ENCODE measurements at places on chromosomes 5 and 9.
A peak's percentile ranks its signal among the peaks of the same experiment; 100 is the strongest.

DNA sequence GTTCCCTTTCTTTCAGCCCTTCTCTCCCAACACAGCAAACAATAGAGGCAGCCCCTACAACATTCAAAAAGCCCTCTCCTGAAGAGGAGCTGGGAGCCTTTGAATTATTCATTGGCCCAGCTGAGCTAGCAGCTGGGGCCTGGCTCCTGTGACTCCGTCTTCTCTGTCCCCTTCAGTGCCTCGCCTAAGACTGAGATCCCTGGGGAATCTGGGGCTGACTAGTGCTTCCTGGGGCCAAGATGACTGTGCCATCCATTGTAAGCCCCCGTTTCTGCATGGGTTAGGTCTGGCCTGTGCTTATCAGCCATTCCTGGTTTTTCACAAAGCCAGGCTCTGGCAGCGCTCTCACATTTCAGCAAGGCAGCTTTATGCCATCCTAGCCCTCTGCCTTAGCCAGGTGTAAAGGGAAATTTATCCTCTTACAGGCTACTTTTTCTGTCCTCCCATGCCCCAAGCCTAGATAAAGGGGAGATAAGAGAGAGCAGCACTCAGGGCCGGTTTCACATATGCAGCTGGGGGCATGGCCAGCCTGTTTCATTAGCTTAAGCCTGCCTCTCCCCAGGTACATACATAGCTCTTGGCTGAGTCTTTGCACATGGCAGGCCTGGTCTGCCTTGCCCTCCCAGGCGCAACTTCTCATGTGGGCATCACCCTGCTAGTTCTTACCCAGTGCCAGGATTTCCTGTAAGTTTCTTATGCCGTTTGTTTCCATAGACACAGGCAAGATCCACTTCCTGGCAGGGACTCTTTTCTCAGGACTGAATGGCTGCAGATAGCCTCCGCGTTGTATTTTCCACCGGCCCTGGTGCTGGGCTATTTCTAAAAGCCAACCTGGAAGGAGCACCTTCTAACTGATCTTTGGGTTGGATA is 15.8 kb downstream of the PTPA start:
- no peak for DNase-seq

GRCh38 chr9:136623842-136624183 is 38.9 kb upstream of the EGFL7 start:
- DNase-seq = no peak

GRCh38 chr9:14730461-14730898 is 7.9 kb upstream of the CER1 start:
- no peak for DNase-seq

DNA sequence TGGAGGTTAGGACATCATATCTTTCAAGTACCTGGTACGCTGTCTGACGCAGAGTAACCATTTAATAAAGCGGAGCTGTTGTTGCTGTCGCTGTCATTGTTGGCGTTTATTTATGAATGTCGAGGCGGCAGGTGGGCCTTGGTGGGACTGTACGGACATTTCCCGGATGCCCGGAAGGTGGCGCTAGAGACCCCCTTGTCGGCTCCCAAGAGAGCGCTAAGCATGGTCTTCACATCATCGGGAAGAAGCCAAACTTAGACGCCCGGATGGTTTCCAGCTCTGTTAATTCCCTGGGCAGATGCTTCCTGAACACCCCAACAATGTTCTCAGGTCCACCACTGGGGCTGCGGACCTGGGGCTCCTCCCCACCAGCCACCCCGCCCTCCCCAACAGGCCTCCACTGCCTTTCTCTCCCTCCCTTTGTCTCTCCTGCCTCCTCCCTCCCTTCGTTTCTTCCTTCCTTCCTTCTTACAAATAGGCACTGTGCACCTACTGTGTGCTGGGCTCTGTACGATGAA is 54.1 kb downstream of the DUSP1 start:
- DNase-seq = peak; percentile 60

- no peak for DNase-seq
These were observed 179.1 kb upstream of the GNA14 start for GRCh38 chr9:77827104-77827784.

DNA sequence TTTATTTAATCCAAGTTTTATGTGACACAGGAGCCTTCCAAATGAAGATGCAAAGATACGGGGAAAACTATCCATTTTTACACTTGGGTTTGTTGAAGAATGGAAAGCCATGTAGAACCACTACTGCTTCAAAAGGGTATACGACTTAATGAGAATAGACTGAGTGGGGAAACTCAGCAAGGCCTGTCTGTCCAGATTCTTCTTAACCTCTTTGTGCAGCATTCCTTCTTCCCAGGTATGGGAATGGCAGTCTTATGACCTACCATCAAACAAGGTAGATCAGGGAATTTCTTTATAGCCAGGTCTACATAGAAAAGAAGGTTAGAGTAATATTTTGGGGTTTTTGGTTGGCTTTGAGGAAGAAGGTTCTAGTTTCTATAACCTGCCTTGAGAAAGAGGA is 23.4 kb downstream of the APTX start:
- no peak for DNase-seq

DNA sequence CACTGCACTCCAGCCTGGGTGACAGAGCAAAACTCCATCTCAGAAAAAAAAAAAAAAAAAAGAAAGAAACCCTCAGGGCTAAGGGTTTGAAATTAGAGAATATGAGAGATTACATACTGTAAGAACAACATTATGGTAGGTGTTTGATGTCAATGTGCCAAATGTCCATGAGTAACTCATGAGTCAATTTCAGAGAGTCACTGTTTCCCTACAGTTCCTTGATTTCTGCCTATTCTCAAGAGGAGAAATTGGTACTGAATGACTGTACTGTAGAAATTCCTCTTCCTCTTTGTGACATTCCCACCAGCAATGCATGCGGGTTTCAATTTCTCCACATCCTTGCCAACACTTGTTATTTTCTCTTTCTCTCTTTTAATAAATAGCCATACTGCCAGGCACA is 35.2 kb downstream of the MARVELD2 start:
- peak; percentile 81 for DNase-seq

DNA sequence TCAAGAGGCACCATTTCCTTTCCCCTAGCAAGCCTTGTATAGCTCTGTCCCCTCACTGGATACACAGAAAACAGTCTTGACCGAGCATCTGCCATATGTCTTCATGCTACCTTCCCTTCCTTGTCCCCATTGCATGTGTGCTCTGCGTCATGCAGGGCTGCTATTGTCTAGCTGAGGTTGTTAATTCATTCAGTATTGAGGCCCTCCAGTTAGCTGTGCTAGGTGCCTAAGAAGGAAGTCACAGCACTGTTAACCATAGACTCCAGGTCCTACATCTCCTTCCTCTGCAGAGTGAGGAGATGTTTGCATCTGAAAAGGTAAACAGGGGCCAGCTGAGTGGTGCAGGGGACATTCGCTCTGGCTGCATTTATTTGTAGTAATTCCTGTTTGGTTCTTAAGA is 48.2 kb downstream of the SLC1A3 start:
- no peak for DNase-seq

DNA sequence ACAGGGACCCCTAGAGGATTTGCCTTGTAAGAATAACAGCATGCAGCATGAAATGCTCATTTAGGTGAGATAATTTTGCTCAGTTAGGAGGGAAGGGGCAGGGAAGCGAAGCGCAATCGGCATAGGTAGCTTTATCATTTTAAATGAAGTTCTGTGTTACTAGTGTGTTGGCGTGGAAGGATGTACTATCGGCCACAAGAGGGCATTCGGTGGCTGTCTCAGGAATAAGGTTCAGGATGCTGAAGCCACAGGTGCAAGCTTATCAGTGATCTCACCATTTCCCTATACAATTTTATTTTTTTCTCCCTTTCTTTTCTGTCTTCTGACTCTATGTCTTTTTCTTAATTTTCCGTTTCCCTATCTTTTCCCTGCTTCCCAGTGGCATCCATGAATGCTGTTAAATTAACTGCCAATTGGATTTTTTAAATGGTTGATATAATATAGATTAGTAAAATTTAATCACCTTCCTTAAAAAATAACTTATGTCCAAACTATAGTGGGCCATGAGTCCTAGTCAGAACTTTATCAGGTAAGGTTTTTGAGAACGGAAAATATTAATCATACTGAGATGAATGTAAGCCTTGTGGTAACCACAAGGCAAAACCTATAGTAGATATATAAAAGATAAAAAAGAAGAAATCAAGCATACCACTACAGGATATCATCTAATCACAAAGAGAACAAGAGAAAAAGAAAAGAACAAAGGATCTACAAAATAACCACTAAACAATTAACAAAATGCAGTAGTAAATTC is 1.2 kb upstream of the INSL6 start:
- peak; percentile 26 for DNase-seq

DNA sequence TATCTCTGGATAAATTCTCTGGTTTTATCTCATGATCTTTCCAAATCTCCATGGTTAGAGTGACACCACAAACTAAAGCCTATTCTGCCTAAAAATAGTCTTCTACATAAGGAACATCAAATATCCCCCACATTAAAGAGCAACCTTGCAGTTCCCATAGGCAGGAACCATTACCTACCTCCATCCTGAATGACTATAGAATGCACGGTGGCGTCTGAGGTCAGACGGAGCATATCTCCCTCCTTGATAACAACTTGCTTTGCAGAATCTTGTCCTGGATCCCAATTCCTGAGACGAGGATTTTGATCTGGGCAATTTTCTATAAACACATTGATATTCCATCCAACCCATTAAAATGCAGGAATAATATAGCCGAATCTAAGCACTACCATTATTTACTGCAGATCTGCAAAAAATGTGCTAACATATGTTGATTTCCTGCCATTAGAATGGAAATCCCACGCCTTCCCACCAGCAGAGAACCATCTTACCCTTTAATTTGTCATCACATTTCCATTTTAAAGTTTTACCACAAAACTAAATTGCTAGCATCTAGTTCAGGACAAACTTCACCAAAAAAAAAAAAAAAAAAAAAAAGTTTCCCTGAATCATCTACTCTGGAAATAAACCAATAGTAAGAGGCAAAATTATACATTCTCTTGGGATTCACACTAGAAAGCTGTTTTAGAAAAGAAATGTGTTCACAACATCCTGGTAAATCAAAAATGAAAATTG is 22.1 kb downstream of the CEMIP2 start:
- DNase-seq = no peak

GRCh38 chr5:53335115-53335514 is 145.3 kb upstream of the FST start:
- no peak for DNase-seq

- no peak for DNase-seq
These were observed 5.0 kb upstream of the NSD1 start for GRCh38 chr5:177128551-177128981.

DNA sequence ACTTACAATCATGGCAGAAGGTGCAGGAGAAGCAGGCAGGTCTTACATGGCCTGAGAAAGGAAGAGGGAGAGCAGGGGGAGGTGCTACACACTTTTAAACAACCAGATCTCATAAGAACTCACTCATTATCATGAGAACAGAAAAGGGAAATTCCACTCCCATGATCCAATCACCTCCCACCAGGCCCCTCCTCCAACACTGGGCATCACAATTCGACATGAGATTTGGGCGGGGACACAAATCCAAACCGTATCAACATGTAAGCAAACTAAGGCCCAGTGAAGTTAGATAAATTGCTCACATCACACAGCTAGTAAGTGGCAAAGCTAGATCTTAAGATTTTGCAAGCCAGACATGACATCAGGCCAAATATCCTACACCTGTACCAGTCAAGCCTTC is 48.3 kb upstream of the RIC1 start:
- no peak for DNase-seq

GRCh38 chr9:35618854-35619799 is 914 bp upstream of the CD72 start:
- DNase-seq = no peak

DNA sequence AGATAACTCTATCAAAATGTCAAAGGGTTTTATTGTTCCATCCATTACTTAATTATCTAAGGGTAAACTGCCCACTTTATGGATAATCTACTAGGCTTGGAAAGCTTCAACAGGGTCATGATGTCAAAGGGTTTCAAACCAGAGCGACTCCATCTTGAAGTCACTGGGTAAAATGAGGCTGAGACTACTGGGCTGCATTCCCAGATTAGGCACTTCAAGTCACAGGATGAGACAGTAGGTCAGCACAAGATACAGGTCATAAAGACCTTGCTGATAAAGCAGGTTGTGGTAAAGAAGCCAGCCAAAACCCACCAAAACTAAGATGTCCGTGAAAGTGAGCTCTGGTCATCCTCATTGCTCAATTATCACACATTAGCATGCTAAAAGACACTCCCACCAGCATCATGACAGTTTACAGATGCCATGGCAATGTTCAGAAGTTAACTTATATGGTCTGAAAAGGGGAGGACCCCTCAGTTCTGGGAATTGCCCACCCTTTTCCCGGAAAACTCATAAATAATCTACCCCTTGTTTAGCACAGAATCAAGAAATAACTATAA is 138.6 kb downstream of the GNAQ start:
- DNase-seq = no peak

GRCh38 chr5:114957384-114957783 is 212.3 kb downstream of the TRIM36 start:
- no peak for DNase-seq

- peak; percentile 72 for DNase-seq
These were observed 23.4 kb downstream of the SPACA9 start for GRCh38 chr9:132901858-132902831.

DNA sequence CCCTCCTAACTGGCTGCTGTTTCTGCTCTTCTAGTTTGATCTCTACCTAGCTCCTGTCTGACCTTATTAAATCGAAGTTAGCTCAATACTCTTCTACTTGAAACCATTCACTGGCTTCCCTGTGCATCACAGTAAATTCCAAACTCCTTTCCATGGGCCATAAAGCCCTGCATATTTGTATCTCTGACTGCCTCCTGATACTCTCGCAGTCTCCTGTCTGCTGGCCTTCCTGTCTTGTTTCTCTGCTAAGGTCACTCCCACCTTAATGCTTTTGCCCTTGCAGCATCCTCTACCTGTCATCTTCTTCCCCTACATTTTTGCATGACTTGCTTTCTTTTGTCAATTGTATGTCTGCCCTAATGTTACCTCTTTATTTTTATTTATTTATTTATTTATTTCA is 44.8 kb downstream of the SNCAIP start:
- DNase-seq = no peak

DNA sequence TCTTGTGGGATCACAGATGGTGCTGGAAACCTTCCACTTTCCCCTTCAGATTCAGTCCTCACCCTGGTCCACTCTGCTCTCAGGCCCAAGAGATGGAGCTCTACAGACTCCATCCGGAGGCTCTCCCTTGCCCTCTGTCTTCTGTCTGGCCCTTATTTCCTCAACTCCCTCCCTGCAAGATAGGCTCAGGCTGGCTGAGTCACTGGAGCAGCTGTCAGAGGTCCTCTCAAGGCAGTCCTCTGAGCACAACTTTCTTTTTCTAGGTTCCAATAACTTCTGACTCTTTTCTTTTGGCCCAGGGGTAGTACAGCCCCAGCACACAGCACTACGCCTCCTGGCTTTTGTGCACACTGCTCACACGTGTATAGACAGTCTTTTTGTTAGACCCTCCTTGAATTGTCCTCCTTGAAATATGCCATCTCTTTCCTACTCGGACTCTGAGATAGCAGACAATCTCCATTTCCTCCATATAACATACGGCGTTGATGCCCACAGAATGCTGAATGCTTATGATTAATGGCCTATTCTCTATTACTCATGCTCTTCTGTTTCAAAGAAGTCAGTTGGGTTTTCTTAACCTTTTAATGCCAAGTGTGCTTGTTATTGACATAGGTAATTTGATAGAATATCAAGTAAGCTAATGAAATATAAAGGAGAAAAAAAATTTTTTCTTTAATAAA is 193.1 kb downstream of the SLC12A2 start:
- DNase-seq = no peak
